ENCODE measurements at places on chromosomes 3 and 15. TPM values are rescaled to one million over a fixed set of nuclear protein-coding genes. Genes with fewer than 3 reads are reported as not detected.

TMCO5A gene
- total RNA-seq, result not detected

IFRD2 gene
- total RNA-seq, result 200 TPM

HHLA2 gene
- total RNA-seq, result 1.4 TPM

CCDC33 gene
- total RNA-seq, result not detected

ZPLD1 gene
- total RNA-seq, result not detected

VEPH1 gene
- total RNA-seq, result not detected

TMOD3 gene
- total RNA-seq, result 50.8 TPM

POTEB2 gene
- not detected for total RNA-seq

ATRIP gene
- total RNA-seq, result 20.8 TPM

FGD5 gene
- not detected for total RNA-seq

HESX1 gene
- total RNA-seq, result 0.65 TPM

RNU5B-1 gene
- total RNA-seq, result not detected

LRIG1 gene
- total RNA-seq, result 37.1 TPM

HTR3E gene
- total RNA-seq, result not detected

PLCH1 gene
- 0.08 TPM for total RNA-seq

SAMMSON gene
- total RNA-seq, result not detected

CHDH gene
- 0.23 TPM for total RNA-seq

SH2D7 gene
- not detected for total RNA-seq

KCNH8 gene
- total RNA-seq, result not detected

GOLGA6L2 gene
- not detected for total RNA-seq

SPATA12 gene
- not detected for total RNA-seq

CD96 gene
- total RNA-seq, result 69.1 TPM

NPAP1 gene
- total RNA-seq, result not detected

TIPIN gene
- total RNA-seq, result 58.9 TPM

SNTN gene
- not detected for total RNA-seq

STRC gene
- total RNA-seq, result 0.19 TPM

CHRFAM7A gene
- 0.74 TPM for total RNA-seq
